ENCODE measurements at places on chromosomes 5 and 9.

DNA sequence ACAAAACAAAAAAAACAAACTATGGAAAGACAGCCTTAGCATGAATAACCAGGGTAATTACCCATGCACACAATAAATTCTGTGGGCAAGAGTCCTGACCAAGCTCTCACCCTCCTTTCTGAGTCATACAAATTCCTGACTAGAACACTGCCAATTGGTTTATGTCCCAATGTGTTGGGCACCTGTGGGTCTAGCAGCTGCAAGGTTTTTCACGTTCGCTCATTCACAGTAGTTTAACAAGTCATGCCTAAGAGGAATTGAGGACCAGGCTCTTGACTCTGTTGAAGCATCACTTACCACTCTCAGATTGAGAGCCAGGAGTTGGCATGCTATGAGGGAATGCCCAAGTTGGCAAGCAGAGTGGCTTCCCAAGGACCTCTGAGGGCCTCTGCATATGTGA lies 205.5 kb upstream of the SLC24A2 start:
- DNase-seq, result no peak

GRCh38 chr5:89036704-89037489 lies 153.9 kb upstream of the MEF2C start:
- DNase-seq, result no peak

DNA sequence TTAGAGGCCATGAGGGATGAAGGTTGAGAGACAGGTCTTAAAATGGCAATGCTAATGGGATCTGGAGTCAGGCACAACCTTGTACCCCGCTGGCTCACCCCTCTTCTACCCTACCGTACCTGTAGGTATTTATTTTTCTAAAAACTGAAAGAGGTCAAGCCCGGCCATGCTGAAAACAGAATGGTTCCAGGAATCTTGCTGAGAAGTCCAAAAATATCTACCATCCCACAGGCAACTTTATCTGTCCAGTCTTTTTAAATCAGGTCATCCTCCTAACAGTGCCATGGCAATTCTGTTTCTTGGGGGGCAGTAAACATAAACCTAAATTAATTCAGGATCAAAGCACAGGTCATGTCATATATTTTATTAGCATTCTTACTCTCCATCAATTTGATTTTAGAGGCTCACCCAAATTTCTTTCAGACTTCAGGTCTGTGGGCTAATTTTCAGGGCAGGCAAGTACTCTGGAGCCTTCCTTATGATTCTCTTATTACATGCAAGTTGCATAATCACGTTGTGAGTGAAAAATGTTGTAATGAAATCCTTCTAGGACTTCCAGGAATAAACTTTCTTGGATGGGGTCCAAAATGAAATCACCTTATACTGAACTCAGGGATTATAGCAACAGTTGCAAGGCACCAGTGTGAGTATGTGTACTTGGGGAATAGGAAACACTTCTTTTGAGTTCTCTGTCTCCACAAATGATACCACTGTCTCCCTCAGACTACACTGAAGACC lies 102.7 kb upstream of the NREP start:
- DNase-seq, result no peak

DNA sequence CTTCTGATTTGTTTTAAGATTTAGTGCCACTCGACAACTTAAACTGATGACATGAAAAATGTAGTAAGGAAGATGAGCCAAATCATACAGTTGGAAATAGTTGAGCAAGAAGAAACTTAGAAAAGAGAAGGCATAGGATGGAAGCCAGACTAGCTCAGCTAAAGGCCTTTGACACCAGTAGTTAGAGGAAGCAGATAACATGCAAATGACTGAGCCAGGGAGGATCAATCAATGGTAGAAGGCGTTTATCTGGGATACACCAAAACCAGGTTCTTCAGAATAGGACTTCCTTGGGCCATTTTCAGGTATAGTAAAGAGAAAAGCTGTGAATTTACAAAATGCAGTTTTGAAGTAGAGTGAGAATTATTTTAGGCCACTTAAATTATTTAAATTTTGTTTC lies 3.2 kb downstream of the TDRD7 start:
- no peak for DNase-seq

- no peak for DNase-seq
Observed at GRCh38 chr5:33148076-33148513, 292.7 kb upstream of the TARS1 start.

DNA sequence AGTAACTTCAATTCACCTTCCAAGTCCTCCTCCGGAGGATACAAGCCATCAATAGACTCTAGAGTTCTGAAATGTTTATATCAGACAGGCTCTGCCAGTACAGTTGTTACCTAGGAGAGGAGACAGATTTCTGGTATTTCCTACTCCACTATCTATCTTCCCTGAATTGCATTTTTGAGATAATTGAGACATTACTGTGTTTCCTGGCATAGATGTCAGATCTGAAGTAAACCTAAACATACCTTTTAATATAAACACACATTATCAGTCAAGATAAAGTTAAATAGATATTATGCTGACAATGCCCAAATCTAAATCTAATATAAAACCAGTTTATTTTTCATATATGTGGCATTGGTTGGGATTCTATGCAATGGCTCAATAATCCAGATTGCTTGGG lies 8.2 kb upstream of the TYRP1 start:
- DNase-seq, result no peak

DNA sequence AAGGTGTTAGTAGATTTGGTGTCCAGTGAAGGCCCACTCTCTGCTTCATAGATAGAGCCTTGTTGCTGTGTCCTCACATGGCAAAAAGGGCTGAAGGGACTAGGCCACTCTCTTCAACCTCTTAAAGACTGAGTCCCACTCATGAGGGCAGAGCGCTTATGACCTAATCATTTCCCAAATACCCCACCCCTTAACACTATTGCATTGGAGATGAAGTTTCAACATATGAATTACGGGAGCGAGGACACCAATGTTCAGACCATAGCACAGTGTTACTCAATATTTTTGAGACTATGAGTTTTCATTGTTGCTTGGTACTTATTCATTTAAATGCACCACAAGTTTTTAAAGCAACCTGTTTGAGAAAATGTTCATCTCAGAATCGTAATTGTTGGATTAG lies 8.8 kb upstream of the OTULINL start:
- DNase-seq, result no peak

- DNase-seq, result no peak
Observed at GRCh38 chr5:135894789-135895188, 852 bp downstream of the IL9 start.

GRCh38 chr9:104999136-104999535 lies 71.2 kb upstream of the ABCA1 start:
- no peak for DNase-seq

- no peak for DNase-seq
Observed at GRCh38 chr5:57291894-57292293, 118.0 kb downstream of the GPBP1 start.

GRCh38 chr5:132364319-132364718 lies 5.2 kb upstream of the SLC22A5 start:
- no peak for DNase-seq

DNA sequence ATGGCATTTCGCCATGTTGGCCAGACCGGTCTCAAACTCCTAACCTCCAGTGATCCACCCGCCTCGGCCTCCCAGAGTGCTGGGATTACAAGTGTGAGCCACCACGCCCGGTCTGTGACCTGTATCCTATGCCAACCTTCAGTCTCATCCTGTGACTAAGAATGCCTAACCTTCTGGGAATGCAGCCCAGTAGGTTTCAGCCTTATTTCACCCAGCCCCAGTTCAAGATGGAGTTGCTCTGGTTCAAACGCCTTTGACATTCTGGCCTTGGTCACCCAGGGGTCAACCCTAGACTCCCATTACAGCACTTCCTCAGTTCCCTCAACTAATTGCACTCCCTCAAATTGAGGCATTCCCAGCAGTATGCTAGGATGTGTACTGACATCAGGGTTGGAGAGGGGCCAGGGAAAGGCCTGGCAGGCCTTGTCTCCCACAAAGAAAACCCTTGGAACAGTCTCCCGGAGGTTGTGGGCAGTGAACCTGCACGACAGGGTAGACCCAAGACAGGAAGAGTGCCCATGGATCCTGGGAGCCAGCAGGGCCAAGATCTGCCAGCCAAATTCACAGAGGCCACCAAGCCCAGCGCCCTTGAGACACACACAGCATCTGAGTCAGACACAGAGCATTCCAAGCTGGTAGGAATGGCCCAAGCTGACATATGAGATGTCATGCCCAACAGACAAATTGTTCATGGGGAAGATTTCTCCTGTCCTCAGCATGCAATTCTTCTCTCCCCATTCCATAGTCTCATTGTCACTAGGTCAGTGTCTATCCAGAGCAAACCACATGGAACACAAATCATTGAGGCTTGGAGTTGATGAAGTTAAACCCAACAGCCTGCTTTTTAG lies 24.9 kb upstream of the SMU1 start:
- no peak for DNase-seq

DNA sequence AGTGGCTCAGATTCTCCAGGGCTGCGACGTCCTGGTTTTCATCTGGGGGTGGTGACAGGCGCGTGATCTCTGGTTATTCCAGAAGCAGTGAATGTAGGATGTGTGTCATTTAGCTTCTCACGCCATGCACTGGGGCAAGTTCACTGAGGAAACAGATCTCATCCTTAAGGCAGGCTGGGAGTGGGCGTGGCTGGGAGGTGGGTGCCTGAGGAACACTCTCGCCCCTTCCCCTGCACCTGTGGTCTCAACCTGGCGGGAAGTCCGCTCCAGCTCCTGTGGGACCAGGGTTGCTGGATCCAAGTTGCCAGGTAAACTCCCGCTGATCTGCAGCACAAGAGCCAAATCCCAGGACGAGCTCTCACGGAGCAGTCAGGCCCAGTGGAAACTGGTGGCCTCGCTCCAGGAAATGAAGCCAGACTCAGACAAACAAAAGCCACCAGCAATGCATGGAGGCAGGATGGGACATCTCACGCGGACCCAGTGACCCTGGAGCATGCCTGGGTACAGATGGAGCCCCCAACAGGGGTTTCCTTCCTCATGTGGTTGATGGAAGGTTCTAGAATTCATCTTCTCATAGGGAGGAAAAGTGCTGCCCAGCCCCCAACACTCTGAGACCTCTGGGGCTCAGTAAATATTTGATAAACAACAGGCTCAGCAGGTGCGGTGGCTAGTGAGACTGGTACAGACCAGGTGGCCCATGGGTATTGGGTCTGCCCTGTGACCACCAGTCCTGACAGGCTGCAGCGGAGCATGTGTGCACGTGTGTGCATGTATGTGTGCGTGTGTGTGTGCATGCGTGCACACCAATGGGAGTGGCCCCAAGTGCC lies 16.3 kb upstream of the SLC12A7 start:
- no peak for DNase-seq

DNA sequence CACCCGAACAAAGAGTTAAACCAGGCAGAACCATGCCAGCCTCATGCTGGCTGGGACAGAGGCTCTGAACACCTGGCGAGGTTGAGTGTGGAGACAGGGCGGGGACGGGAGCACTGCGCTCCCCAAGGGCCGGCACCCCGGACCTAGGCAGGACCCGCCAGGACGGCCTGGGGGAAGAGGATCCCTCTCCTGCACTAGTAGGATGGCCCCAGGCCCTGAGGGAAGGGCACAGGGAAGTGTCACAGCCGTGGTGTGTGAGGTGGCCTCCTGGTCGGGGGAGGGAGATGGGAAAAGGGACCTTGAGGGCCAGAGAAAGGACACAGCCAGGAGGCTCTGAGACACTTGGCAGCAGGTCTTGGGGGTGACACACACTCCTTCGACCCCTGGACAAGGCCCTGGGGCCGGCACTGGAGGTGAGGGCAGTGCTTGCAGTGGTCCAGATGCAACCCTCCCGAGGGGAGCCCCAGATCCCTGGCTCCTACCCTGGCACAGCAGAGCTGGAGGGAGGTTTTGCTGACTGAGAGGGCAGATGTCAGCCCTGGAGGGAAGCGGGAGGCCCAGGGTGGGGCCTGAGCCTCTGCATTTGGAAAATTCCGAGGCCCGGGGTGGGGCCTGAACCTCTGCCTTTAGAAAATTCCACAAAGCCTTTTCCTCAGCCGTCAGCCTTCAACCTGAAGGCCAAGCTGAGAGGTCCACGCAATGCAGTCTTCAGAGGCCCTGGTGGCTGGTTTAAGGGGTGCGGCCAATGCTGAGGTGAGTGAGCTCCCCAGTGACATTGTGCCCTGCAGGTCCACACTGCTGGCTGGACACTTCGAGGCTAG lies 24.8 kb upstream of the TERT start:
- DNase-seq, result no peak

DNA sequence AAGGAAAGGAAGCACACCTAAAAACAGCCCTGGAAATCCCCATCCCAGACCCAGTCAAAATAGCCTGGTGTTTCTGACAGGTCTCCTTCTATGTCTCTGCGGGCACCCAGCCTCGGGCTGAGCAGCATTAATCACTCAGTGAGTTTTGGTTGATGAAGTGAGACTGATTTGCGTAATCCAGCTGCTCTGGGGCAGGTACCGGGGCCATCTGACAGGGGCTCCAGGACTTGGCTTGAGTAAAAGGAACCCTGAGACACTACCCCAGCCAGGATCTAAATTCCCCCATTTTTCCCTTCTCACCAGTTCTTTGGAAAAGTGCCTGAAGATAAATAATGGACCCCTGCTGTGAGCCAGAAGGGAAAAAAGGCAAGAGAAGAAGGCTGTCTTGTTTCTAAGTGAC lies 596 bp downstream of the SLC28A3 start:
- no peak for DNase-seq

GRCh38 chr5:142888469-142889085 lies 118.4 kb downstream of the ARHGAP26 start:
- peak; percentile 32 for DNase-seq

- DNase-seq, result no peak
Observed at GRCh38 chr5:169691471-169691870, 54.4 kb downstream of the DOCK2 start.

DNA sequence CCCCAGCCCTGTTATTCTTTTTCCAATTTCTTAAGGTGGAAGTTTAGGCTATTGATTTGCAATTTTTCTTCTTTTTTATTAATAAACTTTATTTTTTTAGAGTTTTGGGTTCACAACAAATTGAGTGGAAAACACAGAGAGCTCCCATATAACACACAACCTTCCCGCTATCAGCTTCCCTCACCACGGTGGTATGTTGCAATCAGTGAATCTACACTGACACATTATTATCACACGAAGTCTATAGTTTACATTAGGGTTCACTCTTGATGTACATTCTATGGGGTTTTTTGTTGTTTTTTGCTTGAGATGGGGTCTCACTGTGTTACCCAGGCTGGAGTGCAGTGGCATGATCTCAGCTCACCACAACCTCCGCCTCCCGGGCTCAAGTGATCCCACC lies 4.8 kb upstream of the NFX1 start:
- DNase-seq, result no peak

- peak; percentile 59 for DNase-seq
Observed at GRCh38 chr5:151745071-151745705, 13.2 kb downstream of the ATOX1 start.

- no peak for DNase-seq
Observed at GRCh38 chr5:882253-883183, 10.1 kb downstream of the BRD9 start.

DNA sequence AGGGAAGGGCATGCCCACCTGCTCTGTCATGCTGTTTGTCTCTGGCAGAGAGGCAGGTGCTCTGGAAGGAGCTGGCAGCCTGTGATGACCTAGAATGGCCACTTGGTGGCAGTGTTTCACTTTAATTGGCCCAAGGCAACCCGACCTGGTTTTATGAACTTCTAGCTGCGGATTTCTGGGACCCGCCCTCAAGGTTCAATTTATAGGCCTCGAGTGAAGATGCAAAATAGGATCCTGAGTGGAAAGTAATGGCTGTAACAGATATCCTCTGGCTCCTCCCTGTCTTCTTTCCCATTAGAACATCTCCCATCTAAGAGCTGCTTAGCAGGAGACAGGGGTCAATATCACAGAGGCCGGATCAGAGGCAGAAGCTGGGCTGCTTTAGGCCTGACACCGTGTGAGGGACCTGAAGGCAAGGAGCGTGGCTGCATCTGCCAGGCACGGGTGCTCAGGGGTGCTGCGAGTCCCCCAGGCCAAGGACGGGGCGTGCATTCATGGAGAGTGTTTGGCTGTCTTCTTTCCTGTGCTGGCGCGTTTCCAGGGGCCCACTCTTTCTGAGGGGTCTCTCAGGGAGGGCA lies 56.7 kb upstream of the SLC28A3 start:
- peak; percentile 60 for DNase-seq
